ENCODE measurements at places on chromosomes 1 and 21.

DNA sequence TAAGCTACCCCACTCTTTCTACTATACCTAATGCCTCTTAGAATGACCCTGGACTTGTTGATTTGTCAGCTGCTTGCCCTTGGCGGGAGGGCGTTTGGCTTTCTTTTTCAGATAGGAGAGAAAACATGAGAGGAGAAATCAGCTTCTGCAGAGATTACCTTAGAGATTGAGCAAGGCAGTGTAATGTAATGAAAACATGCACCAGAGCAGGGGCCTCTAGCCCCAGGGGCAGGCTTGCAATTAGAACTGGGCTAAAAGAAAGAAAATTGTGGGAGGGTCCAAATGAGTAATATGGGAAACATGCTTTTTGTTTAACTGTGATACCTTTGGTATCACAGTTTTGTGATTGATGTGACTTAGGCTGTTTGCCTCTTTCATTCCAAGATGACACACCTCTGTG is 89.7 kb downstream of the PBX1 start:
- no peak for DNase-seq

DNA sequence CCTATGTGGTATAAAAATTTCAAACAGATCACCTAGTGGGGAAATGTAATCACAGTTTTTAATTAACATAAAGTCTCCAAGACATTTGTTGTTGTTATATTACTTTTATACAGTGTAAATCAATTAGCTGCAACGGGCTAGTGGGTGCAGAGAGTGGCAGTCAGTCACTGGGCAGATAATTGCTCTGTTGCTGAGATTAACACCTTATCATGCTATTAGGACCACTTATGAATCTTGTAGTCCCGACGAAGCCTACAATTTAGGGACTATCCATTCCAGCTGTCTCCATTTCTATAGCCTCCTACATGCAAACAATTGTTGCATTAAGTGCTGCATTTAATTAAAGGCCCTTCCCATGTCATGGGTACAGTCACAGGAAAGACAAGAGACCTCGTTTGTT is 158.9 kb upstream of the PROX1 start:
- no peak for DNase-seq

DNA sequence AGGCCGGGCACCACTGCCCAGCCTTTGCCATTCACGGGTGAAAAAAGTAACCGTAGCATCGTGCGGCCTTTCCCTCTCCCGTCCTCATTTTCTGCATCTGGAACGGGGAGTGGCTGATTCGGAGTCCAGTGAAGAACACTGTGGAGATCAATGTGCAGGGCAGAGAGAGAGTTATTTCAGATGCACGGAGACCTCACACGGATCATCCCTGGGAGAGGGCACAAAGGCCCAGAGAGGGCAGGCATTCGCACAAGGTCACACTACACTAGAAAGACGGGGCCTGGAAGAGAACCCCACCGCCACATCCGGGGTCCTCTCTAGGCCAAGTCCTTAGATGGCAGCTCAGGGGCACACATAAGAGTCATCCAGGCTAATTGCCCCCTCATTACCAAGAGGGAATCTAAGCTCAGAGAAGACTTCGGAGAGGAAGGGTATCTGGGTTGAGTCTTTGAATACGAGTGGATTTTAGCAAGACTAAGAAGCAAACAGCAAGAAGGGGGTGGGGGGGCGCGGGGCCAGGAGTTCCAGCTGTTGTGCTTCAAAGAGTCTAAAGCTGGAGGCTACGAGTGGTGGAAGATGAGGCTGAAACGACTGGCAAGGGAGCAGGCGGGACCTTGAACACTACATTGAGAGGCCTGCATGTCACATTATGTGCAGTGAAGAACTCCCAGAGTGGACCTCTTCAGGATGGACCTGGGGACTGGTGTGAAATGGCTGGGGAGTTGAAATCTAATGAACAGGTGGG is 857 bp downstream of the GPX7 start:
- DNase-seq: peak; percentile 33

DNA sequence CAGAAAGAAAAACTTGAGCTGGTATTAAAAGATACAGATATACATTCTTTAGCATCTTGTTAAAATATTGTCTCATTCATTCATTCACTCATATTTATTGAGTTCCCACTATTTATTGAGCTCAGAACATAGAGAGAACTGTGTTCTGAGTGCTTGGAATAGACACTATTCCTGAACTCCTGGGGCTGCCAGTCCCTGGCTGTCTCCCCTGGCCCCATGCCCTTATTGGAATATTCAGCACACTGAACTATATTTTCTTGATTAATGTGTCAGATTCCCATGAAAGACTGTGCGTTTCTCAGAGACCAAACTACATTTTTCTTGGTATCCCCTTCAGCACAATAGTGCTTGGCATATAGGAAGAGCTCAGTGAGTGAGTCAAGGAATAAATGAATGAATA is 44.0 kb upstream of the DAB1 start:
- no peak for DNase-seq

GRCh38 chr1:205783904-205784303 is 8.6 kb upstream of the RAB29 start:
- DNase-seq: no peak

- no peak for DNase-seq
Observed at GRCh38 chr1:150022357-150022756, 11.8 kb upstream of the OTUD7B start.

DNA sequence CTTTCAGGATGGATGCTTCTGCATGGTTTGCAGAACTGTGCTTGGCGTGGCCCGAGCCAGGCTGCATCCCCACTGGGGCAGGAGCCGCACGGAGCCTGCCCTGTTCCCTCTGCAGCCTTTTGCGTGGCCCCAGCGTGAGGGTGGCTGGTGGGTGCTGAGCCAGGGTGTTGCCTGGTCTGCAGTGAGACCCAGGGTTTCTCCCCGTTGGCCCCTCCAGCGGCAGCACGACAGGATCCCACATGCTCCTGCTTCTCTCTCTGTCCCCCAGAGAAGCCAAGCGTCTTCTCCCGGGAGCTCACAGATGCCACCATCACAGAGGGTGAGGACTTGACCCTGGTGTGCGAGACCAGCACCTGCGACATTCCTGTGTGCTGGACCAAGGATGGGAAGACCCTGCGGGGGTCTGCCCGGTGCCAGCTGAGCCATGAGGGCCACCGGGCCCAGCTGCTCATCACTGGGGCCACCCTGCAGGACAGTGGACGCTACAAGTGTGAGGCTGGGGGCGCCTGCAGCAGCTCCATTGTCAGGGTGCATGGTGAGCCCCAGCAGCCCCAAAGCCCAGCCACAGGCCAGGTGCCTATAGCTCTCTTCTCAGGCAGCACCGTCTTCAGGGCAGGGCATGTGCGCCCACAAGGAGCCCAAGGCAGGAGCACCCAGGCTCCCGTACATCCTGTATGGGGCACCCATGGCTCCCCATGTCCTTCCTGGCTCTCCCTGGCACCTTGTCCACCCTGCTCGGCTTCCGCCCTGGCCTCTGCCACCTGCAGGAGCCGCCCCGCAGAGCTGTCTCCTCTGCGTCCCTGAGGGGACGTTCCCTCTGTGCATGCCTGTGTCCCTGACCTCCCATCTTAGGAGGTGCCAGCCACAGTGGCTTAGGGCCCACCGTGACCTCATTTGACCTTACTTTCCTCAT is 78.9 kb downstream of the OBSCN start:
- no peak for DNase-seq

DNA sequence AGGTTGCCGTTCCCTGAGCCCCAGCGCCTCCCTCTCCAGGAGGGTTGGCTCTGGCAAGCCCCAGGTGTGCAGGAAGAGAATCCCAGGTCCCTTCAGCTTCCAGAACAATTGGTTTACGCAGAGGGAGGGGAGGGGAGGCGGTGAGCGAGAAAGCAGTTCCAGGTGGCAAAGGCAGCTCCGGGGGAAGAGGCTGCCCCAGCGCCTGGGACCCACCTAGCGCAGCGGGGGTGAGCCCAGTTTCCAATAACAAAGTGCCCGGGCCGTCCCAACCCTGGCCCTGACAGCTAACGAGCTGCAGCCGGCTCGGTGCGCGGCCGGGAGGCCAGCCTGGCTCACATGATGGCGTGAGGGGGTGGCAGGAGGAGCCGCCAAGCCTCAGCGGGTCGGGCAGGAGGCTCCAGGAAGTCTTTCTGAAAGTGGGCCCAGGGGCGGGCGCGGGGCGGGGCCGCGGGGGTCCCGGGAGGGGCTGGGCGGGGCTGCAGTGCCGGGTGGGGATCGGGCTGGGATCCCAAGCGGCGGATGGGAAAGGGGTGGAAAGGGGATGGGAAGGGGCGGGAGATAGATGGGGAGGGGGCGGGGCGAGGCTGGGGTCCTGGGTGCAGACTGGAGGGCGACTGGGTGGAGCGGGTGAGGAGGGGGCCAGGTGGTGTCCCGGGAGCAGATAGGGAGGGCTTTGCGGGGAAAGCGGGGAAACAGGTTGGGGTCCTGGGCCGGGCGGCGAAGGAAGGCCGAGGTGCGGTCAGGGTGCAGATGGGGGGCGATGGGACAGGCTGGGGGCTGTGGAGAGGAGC is 22.8 kb downstream of the DHRS3 start:
- DNase-seq: peak; percentile 78

GRCh38 chr1:205168291-205168690 is 43.2 kb downstream of the DSTYK start:
- no peak for DNase-seq

- no peak for DNase-seq
Observed at GRCh38 chr21:44420416-44421205, 34.7 kb upstream of the LRRC3 start.

DNA sequence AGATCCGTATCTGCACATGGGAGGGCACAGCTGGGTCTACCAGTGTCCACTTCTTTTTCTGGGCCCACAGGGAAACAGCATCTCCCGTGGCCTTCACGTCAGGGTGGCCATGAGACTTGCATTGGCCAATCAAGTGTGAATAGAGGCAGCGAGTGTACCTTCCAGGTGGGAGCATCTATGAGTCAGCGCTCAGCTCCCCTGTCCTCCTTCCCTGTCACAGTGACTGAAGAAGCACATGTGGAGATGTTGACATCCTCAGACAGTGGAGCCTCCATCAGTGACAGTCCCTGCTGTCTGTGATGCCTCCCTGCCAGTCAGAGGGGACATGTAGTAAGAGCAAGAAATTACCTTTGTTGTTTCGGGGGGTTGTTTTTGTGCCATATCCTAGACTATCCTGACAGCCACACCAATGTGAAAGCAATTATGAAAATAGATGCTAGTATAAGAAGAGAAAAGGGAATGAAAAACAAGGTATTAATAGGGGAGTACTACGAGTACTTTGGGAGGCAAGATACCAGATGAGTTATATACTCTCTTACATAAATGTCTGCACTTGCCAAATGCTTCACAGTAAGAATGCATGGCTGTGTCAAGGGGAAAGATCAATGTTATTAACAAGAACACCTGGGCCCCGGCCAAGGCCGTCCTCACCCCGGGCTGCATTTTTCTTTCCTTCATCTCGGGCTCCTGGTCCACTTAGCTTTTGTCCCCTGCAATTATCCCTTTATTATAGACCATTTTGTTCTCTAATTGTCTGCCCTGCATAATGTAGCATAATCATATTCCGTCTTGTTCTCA is 86.0 kb downstream of the MATN1 start:
- DNase-seq: no peak

- no peak for DNase-seq
Observed at GRCh38 chr1:208628022-208628914, 384.1 kb upstream of the PLXNA2 start.

- DNase-seq: no peak
Observed at GRCh38 chr1:42504535-42505128, 41.5 kb downstream of the CCDC30 start.

- DNase-seq: no peak
Observed at GRCh38 chr1:86567341-86567740, 20.5 kb downstream of the CLCA4 start.

- DNase-seq: no peak
Observed at GRCh38 chr21:42578761-42579415, 65.2 kb downstream of the SLC37A1 start.

DNA sequence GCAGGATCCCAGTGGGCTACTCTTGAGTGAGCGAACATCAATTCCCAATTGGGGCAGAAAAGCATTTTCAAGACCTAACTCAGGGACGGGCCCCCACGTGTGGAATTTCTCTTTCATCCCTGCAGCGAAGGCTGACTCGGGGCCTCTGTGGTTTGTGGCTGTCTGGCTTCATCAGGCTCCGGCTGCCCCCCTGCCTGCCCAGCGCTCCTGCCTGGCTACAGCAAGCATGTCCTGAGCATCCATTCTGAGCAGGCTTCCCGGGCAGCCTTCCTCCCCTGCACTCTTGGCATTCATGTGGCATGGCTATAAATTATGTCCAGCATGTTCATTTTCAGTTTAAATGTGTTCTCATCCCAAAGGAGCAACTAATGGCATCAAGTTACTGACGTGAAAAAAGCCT is 588.1 kb downstream of the KIF26B start:
- DNase-seq: peak; percentile 65

DNA sequence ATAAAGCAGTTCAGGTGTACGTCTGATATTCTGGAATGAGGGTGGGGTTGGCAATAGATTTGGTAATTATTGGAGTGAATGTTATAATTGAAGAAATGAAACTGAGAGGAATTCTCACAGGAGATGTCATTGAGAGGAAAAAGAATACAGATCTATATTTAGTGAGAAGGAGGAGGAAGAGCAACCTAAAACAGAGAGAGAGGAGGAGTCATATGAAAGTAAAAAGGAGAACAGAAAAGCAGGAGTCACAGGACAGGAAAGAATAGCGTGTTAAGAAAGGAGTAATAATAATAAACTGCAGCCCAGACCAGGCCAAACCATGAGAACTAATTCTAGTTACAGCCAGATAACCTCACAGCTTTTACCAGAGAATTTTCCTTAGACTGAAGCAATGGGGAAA is 62.7 kb upstream of the MROH9 start:
- no peak for DNase-seq

GRCh38 chr1:174308604-174309003 is 139.2 kb upstream of the GPR52 start:
- DNase-seq: no peak

GRCh38 chr1:8815582-8816151 is 1.8 kb downstream of the RERE start:
- DNase-seq: peak; percentile 42

GRCh38 chr21:38619992-38620479 is 121.8 kb upstream of the ERG start:
- peak; percentile 74 for DNase-seq

DNA sequence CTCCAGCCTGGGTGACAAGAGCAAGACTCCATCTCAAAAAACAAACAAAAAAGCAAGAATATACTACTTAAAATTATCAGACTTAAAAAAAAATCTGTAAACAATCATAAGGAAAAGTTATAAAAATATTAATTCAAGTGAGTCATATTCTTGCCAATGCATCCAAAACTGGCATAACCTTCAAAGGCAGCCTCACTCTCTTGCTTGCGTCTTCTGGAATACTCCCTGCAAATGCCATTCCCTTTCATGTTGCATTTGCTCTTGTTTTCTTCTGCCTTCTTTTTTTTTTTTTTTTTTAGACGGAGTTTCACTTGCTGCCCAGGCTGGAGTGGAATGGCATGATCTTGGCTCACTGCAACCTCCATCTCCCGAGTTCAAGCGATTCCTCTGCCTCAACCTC is 32.2 kb upstream of the ZBTB8A start:
- DNase-seq: no peak

DNA sequence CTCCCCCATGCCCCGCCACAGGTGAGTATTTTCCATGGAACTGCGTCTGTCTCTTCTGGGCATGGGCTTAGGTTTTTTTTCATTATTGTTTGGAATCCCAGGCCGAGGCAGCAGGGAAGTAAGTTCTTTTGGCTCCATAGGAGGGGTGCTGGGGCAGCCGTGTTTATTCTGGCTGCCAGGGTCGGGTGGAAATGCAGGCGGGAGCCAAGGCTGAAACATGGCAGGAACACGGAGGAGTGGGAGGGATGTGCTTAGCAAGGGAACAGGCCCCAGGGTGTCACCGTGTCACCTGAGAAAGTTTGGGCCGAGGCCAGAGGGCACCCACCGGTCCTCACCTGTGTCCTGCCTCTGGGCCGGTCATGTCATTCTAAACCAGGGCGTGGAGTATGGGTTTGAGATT is 4.5 kb upstream of the DHRS3 start:
- no peak for DNase-seq

- no peak for DNase-seq
Observed at GRCh38 chr21:27649762-27650161, 682.9 kb upstream of the ADAMTS5 start.
